H1 (cell line): ENCODE measurements at places on chromosomes 1 and 21. TPM values are rescaled to one million over a fixed set of nuclear protein-coding genes. Genes with fewer than 3 reads are reported as not detected.
A peak's percentile ranks its signal among the peaks of the same experiment; 100 is the strongest.

DNA sequence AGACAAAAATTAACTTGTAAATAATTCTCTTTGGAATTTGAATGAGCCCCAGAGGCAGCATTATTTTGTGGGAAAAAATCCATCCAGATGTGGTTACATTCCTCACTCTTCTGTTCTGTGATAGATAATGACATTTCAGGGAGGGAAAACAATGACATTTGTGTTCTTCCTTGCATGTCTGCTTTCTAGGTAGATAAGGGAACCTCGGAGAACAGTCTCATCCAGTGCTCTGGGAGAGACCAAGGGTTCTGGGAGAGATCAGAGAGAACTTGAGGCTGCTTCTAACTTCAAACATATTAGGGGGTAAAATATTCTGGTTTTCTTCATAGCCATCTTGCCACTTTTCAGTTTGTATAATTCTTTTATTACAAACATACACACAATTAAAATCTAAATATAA, 269.2 kb downstream of the NEGR1 start:
- DNase-seq, result no peak

DNA sequence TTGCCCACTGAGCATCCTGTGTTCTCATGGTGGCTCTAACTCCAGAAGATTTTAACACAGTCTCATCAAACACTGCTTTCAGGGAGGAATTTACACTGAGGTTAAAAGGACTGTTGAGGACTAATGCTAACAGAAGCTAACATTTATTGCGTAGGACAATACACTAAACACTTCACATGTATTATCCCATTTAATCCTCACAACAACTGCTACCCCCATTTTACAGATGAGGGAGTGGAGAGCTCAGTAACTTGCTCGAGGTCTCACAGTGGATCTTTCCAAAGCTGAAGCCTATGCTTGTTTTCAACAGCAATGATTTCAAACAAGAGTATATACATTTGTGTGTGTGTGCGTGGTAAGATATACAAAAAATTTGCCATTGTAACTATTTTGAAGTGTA, 13.9 kb downstream of the ATF3 start:
- DNase-seq, result no peak

DNA sequence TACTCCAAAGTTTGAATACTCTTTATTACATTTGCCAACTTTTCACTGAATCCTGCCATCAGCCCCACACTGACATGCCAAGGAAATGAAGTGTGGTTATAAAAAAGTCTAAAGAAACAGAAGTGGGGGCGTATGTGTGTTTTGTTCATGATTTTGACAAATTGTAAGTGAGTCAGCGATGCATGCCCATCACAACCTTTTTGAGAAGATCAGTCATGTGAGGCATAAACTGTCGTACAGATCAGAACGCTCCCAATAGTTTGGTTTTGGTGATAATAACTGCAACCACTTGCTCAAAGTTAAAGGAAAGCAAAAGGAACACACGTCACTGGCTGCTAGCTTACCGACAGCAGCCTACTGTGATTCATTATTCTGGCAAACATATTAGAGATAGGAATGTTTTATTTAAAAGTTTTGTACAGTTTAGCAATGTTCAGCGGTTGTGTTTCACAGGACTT, 95.6 kb downstream of the RGS2 start:
- DNase-seq, result no peak

- no peak for DNase-seq
These were observed 23.6 kb downstream of the ACTA1 start for GRCh38 chr1:229410370-229410691.

GRCh38 chr1:90155721-90156487, 161.0 kb downstream of the ZNF326 start:
- no peak for DNase-seq

DNA sequence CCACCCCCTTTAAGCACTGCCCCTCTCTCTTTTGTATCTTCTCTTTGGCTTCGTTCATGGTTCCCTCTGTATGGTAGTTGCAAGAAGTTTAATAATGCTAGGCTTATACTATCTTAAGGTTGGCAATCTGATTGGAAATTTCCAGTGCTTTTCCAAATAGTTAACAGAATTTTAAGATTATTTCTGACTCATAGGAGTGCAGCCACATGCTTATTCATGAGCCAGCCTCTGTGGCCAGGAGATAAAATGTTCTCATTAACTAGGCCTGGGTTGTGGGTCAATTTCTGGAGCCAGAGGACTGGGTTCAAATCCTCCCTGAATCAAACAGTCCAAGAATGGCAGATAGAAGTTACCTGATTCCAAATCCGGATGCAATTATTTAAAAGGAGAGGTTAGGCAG, 103.1 kb downstream of the ATP6V1G3 start:
- no peak for DNase-seq

DNA sequence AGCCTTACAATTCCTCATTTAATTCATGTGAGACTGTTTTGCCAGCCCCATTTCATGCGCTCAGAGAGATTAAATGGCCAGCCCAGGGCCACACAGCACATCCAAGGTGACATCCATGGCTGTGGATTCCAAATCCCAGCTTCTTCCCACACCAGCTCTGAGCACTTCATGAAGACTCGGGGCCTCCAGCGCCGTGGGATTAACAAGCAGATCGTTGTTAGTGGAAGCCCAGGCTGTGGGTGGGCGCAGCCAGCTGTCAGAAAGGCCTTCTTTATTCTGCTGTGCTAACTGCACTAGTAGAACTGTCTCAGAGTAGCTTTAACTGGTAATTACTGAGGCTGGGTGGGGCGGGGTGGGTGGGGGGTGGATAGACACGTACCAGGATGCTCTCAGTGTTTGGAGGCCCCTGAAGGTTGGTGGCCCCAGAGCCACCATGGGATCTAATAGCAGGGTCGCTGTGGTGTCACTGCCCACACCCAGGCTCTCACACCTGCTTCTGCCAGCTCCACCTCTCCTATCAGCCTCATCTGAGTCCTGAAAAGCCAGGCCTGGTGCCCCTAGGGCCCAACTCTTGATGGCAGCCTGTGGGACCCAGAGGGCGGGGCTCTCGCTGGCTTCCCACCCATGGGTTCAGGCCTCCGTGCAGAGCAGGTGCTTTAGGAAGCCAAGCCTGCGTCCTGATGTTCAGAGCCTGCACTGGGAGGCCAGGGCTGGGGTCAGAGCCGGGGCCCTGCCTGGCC, 3.4 kb downstream of the BMP8A start:
- DNase-seq, result no peak

- no peak for DNase-seq
These were observed 57.8 kb upstream of the TARBP1 start for GRCh38 chr1:234536741-234537140.

- DNase-seq, result no peak
These were observed 137.2 kb downstream of the DHRS3 start for GRCh38 chr1:12480748-12481362.

- no peak for DNase-seq
These were observed 52.3 kb upstream of the DNAJC6 start for GRCh38 chr1:65256860-65257708.

DNA sequence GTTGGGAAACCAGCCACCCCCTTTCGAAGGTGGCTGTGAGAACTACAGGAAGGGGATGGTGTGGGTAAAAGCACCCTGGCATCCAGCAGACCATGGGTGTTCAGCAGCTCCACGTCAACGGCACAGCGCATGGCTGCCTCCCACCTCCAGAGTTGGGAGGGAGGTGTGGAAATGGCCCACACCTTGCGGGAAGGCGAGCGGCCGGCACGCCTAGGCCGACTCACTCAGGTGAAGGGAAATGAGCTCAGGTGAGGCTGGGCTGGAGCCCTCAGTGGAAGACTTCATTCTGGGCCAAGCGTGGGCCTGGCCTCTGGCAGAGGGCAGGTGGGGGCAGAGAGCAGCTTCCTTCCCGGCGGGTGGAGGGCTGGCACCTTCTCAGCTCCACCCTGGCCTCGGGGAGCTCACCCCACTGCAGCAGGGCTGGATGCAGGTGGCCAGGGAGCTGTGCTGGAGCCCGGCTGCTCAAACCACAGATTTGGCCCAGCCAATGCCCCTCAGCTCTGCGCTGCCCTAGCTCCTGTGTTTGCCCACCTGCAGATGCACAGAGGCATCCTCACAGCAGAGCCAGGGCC, 24.8 kb upstream of the ALDH4A1 start:
- no peak for DNase-seq

- no peak for DNase-seq
These were observed 62.0 kb upstream of the NEK2 start for GRCh38 chr1:211737115-211738035.

GRCh38 chr1:47241114-47242113, 9.4 kb upstream of the TAL1 start:
- no peak for DNase-seq

DNA sequence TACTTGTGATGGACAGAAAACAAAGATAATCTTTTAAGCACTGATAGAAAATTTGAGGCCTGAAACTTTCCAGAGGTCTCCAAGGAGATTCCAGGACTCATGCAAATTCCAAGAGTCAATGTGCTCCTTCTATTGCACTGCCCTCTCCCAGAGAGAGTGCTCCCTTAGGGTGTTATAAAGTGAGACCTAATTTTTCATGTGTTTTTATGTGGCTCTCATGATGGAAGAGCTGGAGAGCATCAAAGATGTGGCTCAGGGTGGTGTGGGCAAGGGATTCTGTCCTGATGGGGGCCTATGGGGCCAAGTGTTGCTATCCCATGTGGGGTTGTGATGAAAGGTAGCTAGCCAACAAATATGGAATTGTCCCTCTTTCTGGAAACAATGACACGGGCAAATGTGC, 101.3 kb downstream of the PRRX1 start:
- DNase-seq, result no peak

DNA sequence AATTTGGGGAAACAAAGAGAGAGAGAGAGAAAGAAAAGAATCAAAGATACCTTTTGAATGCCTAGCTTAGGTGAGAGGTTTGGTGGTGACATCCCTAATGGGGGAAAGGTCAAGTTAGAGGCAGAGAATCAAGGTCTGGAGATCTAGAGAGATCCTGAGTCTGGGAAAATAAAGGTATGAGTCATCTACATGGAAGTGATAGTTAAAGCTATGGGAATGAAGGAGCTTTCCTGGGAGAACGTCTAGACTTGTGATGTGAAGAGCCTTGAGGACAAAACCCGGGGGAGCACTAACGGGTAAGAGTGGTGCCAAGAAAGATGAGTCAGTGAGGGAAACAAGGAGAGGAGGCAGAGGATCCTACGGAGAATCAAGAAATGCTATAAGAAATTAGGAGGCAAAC, 110.8 kb upstream of the RUNX1 start:
- DNase-seq, result no peak

- no peak for DNase-seq
These were observed 10.8 kb downstream of the DPT start for GRCh38 chr1:168717906-168718891.

GRCh38 chr21:23398726-23399125, 2208.6 kb downstream of the MRPL39 start:
- no peak for DNase-seq

DNA sequence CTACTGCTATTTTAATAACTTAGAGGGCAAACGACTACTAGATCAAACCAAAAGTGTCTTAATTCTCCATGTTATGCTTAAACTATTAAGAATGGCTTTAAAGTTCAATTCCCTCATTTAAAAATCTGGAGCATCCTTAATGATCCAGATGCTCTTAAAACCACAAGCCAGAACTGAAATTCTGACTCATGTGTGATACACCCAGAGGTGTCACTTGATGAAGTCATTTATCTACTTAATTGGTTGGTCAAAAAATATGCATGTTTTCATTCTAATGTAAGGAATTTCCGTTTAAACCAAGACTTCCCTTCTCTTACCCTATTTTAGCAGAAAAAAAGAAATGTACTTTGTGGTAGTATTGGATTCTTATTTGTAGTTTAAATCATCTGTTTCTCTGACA, 1261.2 kb upstream of the B3GALT2 start:
- DNase-seq, result no peak

DNA sequence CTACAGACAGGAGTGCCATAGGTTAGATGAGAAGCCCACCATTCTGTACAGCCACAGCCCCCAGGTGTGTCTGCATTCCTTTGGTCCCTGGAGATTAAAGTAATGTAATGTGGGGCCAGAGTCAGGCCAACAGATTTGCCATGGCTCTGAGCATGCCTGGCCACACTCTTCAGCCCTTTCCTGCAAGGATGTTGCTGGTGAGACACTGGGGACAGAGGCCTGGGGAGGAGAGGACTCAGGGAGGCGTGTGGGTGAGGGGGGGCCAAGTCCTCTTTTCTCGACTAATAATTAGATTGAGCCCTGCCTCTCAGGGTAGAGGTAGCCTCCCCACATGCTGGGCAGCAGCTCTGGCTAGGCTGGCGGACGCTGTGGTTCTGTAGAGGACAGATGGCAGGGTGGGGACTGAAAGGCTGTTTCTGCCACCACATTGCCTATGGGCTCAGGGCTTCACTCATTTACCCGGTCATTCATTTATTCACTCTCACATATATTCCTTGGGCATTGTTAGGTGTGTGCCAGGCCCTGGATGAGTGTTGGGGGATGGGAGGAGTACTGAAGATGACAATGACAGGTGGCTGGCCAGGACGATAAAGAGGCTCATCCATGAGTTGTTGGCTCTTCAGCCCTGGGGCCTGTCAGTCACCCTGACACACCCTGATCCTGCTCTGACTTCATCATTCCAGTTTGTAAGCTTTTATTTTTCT, 7.1 kb upstream of the PRCC start:
- no peak for DNase-seq

DNA sequence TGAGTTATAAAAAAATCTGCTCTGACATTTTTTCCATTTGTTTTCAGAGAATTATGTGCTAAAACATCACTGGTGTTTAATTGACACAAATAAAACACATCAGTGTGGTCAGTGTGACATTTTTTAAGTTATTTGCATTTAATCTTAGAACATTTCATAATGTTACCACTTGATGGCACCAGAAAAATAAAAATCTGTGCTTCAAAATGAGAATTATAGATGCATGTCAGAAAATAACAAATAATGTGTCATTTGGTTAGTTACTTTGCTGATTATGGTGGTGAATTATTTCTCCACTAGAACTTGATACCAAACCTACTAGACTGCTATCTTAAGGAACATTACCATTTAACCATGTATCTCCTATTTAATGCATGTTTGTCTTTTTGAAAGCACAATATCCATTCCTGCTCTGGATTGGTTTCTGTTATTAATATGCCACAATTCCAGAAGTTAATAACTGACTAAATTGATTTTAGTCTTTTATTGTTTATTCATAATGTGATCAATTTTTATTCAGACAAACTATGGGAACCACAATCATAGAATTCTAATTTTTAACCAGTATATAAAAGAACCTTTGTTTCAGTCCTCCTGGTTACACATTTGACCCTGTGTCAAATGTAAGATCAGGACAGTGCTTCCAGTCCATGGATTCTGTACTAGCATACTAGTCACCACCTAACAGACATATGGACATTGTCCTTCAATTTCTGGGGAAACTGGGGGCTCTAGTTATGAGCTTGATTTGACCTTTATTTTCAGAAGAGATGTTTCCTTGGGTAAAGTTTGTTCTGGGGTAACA, 81.0 kb downstream of the RPS6KC1 start:
- DNase-seq, result no peak

- DNase-seq, result no peak
These were observed 161.5 kb upstream of the KIAA0040 start for GRCh38 chr1:175354080-175354479.

- DNase-seq, result peak; percentile 87
These were observed 49.7 kb upstream of the SLC2A1 start for GRCh38 chr1:43008115-43009060.

- no peak for DNase-seq
These were observed 38.6 kb upstream of the SLC35F3 start for GRCh38 chr1:233865902-233866301.

- DNase-seq, result no peak
These were observed 52.2 kb downstream of the EPB41 start for GRCh38 chr1:28966617-28967016.

- DNase-seq, result no peak
These were observed 4.8 kb downstream of the OVGP1 start for GRCh38 chr1:111422546-111423391.

Gene ANGPTL3
- not detected in 2 replicates for polyA plus RNA-seq

Gene UCK2
- 105 and 109 TPM in 2 replicates for polyA plus RNA-seq

Gene KCNC4
- polyA plus RNA-seq, result 8.1 and 10.6 TPM in 2 replicates

Gene HSD17B7
- 23.5 and 31.0 TPM in 2 replicates for polyA plus RNA-seq

Gene ANGPTL1
- polyA plus RNA-seq, result not detected in 2 replicates
